ENCODE measurements at places on chromosomes 12 and 14.

DNA sequence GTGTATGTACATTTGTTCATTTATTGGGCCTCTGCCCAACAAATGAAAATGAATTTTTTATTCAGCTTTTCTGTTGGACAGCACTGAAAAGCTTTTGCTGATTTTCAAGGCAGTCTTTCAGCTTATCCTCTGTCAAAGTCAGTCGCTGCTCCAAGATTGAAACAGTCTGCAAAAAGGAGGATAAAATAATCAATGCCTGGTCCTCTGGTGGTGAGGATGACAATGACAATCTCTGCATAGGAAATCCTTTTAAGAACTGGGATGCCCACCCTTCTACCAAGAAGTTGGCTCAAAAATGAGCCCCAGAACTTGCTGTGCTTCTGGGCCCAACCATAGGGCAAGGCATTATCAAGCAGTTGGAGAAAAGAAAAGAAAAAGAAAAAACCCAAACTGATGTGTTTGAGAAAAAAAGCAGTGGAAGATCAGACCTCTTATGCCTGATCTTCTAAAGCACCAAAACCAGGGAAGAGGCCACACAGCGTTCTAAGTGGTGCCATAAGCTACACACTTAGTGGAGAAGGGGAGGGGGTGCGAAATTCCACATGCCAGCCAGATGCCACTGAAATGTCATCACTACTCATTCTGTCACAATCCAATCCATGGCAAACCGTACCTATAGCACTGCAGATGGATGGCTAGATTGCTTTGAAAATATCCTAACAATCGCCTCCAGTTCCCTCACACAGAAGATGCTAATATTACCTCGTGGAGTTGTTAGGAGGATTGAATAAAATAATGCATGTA, 69.0 kb upstream of the DUSP6 start:
- no peak for DNase-seq

- no peak for DNase-seq
These were observed 305.9 kb downstream of the NUAK1 start for GRCh38 chr12:105832806-105833205.

- DNase-seq = no peak
These were observed 97.2 kb downstream of the LGMN start for GRCh38 chr14:92651106-92651757.

DNA sequence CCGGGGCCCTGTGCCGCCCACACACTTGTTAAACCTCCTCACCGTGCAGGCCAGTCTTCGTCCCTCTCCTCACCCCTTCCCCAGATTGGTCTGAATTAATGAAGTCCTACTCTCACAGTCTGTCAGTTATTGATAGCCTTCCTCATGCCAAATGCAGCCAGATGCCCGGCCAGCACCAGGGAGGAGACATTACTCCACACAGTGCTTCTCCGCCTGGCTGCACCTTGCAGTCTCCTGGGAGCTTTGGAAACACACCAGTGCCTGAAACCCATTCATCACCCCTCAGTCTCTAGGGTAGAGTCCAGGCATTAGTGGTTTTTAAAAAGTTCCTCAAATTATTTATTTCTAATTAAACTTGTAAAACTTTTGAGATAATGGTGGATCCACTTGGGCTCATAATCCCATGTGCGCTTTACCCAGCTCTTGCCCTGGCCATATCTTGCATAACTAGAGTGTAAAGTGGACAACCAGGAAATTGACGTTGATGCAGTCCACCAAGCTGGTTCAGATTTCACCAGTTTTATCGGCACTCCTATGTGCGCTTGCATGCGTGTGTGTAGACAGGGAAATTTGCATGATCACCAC, 38.2 kb upstream of the TSPAN9 start:
- no peak for DNase-seq

- DNase-seq = no peak
These were observed 75.7 kb downstream of the GTF2A1 start for GRCh38 chr14:81144824-81145603.

DNA sequence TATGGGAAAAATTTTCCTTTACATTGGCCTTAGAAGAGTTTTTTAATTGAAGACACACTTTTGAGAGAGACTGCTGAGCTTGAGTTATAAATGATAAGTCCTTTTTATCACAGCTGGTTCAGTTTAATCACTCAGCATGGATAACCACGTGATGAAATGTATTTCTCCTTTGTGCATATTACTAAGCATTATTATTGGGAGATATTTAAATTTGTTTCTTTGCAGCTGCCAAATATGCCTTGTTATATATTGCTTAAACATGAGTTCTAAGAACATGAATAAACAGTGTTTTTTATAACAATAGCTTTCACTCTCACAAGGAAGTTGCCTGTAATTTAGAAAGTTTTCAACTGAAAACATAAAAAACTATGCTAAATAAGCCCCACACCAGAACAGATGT, 293.5 kb upstream of the LRFN5 start:
- DNase-seq = no peak

GRCh38 chr12:19021240-19021639, 108.3 kb upstream of the PLEKHA5 start:
- no peak for DNase-seq

GRCh38 chr12:78164154-78164553, 333.5 kb downstream of the NAV3 start:
- DNase-seq = no peak

DNA sequence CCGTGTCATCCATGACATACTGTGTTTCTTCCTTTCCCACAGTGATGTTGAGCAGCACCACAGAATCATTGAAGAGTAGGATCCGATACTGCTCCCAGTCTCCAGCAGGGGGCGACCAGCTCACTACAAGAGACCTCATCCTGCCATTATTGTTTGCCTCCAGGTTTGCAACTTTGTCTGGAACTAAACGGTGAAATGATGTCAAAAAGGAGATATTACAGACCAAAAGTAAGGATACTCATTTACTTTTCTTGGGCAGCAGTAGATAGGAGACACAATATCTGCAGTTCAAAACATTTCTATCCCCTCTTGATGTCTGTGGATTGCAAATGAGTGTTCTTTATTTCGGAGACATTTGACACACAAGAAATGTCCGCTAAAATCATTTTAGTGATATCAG, 47.2 kb downstream of the PTPRB start:
- DNase-seq = peak; percentile 1

DNA sequence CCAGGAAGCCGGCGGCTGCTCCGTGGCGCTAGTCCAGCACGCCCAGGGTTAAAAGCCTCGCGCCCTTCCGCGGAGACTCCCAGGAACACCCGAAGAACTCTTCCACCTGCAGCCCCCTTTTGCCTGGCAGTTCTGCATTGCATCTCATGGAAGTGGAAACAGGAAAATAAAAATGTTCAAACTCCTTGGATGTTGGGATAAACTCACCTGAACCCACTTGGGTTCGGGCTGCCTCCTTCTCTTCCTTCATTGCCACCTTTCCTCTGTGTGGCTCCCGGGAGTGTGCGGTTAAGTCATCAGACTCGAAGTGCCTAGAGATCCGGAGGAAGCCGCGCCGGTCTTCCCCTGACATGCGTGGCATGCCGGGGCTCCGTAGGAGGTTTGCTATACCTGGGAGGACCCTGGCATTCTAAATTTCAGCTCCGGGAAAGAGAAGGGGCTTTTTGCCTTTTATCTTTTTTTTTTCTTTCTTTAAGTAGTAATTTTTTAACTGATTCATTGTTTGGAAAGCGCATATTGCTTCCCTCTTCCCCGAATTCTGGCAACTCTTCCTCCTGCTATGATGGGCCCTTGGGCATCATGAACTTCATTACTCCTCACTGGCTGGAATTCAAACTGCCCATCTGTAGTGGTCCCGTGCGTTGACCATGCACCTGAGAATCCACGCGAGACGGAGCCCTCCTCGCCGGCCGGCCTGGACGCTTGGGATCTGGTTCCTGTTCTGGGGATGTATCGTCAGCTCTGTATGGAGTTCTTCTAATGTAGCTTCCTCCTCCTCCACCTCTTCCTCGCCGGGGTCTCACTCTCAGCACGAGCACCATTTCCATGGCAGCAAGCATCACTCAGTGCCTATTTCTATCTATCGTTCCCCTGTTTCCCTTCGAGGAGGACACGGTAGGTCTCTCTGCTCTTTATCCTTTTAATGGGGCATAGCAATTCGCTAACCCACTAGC, 931.4 kb downstream of the DIO2 start:
- peak; percentile 48 for DNase-seq

DNA sequence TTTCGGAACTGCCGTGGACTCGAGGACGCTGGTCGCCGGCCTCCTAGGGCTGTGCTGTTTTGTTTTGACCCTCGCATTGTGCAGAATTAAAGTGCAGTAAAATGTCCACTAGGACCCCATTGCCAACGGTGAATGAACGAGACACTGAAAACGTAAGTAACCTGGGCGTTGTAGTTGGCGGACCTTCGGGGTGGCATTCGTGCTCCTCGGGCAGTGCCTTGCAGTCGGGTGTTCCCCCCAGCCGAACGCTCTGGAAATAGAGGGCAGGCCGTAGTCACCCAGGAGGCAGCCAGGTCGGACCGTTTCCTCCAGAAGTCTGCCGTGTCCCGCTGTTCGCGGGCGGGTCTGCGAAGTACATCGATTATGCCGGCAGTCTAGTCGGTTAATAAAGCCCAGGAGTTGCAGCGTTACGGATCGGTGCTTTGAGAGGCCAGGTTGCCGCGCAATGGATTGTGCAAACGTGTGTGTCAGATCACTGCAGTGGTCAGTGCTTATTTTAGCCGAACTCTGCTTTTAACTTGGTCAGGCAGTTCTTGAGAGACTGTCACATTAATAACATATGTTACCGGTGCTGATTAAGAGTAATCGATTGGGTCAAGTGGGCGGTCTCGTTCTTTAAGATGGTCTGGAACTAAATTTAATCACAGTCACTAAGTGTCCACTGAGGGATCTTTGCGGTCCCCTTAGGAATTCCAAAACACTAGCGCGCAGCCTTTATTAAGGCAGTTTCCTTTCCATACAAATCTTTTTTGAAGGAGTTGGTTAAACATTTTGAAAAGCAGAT, 906 bp downstream of the MARK3 start:
- DNase-seq = peak; percentile 21

- peak; percentile 61 for DNase-seq
These were observed 874 bp downstream of the CDC42BPB start for GRCh38 chr14:103056322-103057027.

- no peak for DNase-seq
These were observed 61.7 kb upstream of the PTPRR start for GRCh38 chr12:70982286-70982685.

- DNase-seq = no peak
These were observed 54.6 kb downstream of the TSPAN11 start for GRCh38 chr12:30980955-30981662.

GRCh38 chr14:102046337-102047278, 40.2 kb downstream of the HSP90AA1 start:
- DNase-seq = no peak

GRCh38 chr12:56581418-56582145, 48.5 kb downstream of the BAZ2A start:
- DNase-seq = no peak

DNA sequence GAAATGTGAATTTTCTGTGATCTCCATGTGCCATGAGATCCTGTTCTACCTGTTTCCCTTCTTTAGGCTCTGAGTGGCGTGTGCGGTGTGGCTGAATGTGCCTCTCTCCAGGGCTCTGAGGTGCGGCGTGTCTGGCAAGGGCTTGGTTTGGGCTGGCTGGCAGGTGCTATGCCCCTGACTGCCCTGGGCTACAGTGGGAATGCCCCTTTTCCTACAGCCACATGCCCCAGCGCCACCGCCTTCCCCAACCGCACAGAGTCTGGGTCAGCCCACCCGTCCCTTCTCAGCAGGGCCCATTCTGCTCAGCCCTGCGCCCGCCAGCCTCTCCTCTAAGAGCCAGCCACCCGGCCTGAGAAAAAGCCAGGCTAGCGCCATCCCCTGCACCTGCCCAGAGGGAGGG, 24.7 kb downstream of the BTBD6 start:
- DNase-seq = no peak

DNA sequence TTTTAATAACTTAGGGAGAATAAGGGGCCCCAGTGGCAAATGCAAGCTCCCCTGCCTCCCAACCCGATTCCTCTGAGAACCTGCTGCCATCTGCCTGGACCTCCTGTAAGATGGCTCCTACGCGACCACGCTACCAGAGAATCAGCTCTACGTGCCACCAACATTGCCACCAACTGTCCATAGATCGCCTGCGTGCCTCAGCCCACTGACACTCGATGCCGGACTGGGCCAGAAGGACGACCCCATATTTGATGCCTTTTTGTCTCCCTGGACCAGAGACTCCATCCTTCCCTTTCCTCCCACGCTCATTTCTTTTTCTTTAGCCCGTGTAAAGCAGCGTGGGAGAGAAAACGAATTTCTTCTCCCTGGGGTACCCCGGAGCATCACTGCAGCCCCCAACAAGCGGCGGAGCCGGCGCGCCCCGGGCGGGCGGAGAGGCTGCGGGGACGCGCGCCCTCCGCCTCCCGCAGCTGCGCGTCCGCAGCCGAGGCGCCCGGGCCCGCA, 565 bp upstream of the KLHL42 start:
- peak; percentile 99 for DNase-seq
